Spinal cord (tissue), 10 donors: ENCODE measurements at places on chromosomes 13 and 19. TPM values are rescaled to one million over a fixed set of nuclear protein-coding genes. Genes with fewer than 3 reads are reported as not detected.

The TUBA3C gene
- not detected for total RNA-seq

The ZNF101 gene
- total RNA-seq = 9.7 TPM

The FBXO46 gene
- total RNA-seq = 11.0 TPM

The ZNF714 gene
- 16.3 TPM for total RNA-seq

DNA sequence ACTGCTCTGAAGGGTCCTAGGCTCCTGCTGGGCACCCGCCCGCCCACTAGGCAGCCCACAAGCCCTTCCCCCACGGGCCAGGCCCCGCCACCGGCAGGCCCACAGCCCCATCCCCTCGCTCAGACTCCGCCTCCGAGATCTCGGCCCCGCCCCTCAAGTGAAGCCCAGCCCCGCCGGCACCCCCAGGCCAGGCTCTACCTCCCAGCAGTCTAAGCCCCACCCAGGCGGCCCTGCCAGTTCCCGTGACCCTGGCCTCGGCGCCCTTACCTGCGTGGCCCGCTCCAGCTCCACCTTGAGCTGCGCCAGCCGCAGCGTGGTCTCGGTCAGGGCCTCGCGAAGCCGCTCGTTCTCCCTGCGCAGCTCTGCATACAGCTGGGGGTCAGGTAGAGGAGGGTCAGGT lies 16.3 kb downstream of the EPS8L1 start:
- peaks cover 2% of the 10 kb centered on the region for H3K27me3 ChIP-seq
- no peak for DNase-seq
- H3K4me1 ChIP-seq = peaks cover 22% of the 10 kb centered on the region
- no peak overlapping the region for H3K4me3 ChIP-seq

- H3K36me3 ChIP-seq = no peaks in the 10 kb centered on the region
- no peak overlapping the region for H3K27ac ChIP-seq
- no peaks in the 10 kb centered on the region for H3K27me3 ChIP-seq
- no peak overlapping the region for H3K4me3 ChIP-seq
Measured at GRCh38 chr13:80359778-80360452, 19.0 kb upstream of the SPRY2 start.

- H3K4me1 ChIP-seq = peaks cover 4% of the 10 kb centered on the region
- H3K27me3 ChIP-seq = no peaks in the 10 kb centered on the region
- no peak overlapping the region for H3K27ac ChIP-seq
- DNase-seq = no peak
- no peak overlapping the region for H3K4me3 ChIP-seq
- H3K36me3 ChIP-seq = peaks cover 12% of the 10 kb centered on the region
Measured at GRCh38 chr13:49580980-49581680, 4.2 kb downstream of the RCBTB1 start.

DNA sequence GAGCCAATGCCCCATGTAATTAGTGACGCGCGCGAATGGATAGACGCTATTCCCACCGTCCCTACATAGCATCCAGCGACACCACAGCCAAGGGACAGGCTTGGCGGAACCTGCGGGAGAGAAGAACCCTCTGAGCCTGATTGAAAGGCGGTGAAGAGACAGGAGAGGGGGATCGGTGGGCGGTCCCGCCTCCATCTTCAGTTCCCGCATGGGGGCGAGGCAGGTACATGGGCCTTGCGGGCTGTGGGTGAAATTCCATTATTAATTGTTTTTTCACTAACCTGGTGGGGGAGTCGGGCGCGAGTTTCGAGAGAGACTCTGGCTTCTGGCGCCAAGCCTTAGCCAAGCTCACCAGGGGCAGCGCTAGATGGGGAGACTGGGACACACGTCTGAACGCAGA lies 8.4 kb upstream of the TEX101 start:
- H3K27ac ChIP-seq = no peak overlapping the region
- H3K4me1 ChIP-seq = no peaks in the 10 kb centered on the region
- H3K27me3 ChIP-seq = no peaks in the 10 kb centered on the region
- H3K4me3 ChIP-seq = no peak overlapping the region

DNA sequence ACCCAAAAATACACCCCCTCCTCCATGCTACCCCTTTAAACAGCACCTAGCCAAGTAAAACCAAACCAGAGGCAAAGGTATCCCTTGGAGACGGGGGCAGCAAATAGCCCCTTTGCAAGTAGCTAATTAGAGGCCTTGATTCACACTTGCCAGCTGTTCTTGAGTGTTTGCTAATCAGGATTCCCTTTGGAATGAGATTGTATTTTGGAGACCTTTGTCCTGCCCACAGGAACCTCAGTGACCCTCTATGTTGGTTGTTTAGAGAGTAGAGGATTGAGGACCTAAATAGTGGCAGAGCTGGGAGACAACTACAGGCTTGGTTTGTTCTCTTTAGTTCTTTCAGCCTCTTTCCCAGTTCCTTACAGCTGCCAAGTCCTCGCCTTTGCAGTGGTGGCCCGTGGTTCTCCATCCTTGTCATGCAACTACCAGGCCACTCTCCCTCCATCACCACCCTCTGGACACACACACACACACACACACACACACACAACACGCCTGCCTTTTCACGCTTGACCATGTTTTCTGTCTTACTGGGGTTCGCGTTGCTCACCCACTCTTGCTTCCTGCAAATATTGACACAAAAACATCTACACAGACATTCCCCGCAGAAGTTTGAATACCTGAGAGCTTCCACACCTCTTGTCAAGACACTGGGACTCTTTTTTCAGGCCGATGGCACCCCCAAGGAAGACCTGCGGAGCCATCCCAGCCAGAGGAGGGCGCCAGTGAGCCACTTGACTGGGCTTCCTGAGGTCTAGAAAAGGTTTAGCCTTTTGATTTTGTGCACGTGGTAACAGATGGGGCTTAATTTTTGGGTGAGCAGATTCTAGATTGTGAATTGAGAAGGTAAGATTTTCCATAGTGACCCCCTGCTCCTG lies 80.0 kb upstream of the GPR183 start:
- no peaks in the 10 kb centered on the region for H3K27me3 ChIP-seq
- no peak overlapping the region for H3K27ac ChIP-seq
- no peak overlapping the region for H3K4me3 ChIP-seq
- no peak for DNase-seq
- peaks cover 39% of the 10 kb centered on the region for H3K36me3 ChIP-seq

- H3K36me3 ChIP-seq = no peaks in the 10 kb centered on the region
- H3K27me3 ChIP-seq = no peaks in the 10 kb centered on the region
- peaks cover 4% of the 10 kb centered on the region for H3K4me1 ChIP-seq
Measured at GRCh38 chr13:28333204-28333881, 161.6 kb downstream of the FLT1 start.

- H3K4me3 ChIP-seq = no peak overlapping the region
- no peaks in the 10 kb centered on the region for H3K36me3 ChIP-seq
- peaks cover 9% of the 10 kb centered on the region for H3K4me1 ChIP-seq
- no peak overlapping the region for H3K27ac ChIP-seq
Measured at GRCh38 chr19:55333870-55334269, 5.8 kb upstream of the KMT5C start.

DNA sequence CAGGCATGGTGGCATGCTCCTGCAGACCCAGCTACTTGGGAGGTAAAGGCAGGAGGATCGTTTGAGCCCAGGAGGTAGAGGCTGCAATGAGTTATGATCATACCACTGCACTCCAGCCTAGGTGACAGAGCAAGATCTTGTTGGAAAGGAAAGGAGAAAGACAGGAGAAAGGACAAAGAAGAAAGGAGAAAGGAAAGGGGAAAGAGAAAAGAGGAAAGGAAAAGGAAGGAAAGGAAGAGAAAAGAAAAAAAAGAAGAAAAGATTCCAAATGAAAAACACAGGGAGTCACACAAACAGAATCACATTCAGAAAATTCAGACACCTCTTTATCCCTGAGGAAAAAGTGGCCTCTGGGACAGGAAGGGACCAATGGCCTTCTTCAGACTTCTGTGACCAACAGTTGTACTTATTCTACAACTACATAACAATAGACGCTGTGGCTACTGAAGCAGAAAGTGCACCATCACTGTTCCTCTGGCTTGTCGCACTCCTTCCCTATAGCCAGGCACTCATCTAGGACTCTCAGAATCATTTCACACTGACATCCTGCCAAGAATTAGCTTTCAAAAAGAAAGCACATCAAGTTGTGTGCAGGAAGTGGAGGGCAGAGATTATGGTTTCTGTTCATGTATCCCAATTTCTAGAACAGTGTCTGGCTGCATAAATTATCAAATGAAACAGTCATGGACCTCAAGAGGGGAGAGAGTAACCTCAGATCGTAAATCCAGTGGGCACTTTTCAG lies 5.9 kb downstream of the MTMR6 start:
- H3K36me3 ChIP-seq = no peaks in the 10 kb centered on the region
- no peaks in the 10 kb centered on the region for H3K27me3 ChIP-seq
- H3K4me1 ChIP-seq = peaks cover 3% of the 10 kb centered on the region
- H3K27ac ChIP-seq = no peak overlapping the region
- no peak for DNase-seq
